ENCODE measurements at places on chromosomes 2 and 18.
A peak's percentile ranks its signal among the peaks of the same experiment; 100 is the strongest.

DNA sequence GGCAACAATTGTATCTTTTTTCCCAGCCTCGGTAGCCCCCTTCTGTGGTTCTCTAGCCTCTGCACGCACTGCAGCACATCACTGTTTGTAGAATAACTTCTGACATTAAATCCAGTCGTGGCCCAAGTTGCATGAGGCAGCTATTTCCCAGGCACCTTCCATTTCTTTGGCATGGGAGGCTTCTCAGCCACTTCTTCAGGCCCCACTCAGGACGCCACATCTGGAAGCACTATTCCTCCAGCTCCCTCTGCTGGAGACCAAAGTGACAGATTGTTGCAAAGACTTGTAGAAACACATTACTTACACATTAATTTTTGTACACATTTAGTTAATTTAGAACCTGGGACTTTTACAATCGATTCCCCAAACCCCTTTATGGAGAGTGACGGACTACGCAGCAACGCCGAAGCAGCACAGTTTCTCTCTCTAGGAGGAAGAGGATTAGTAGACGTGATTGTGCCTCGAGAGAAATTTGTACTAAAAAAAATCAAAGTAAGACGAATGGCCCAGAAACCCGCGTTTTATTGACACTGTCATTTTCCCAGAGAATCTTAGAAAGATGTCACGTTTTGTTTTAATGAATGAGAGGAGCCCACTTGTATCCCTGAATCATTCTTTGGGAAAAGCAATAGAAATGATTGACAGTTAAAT is 57.8 kb upstream of the RGPD5 start:
- DNase-seq, result peak; percentile 34

DNA sequence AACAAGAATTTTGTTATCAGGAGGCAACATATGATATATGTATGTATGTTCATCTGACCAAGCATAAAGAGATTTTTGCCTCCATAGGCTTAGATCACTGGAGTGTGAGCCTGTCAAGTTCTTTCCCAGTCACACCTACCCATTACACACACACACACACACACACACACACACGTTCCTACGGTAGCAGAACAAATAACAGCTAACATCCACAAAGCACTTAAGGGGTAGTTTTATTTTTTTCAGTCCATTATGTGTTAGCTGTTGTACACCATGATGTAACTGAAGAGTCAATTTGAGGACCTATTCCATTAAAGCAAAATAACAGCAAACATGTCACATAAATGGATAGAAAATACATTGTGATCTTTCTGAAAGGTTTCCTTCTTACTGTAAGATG is 39.5 kb downstream of the UGP2 start:
- peak; percentile 6 for DNase-seq

- no peak for DNase-seq
Observed at GRCh38 chr2:222303828-222304736, 5.3 kb upstream of the PAX3 start.

GRCh38 chr2:233117351-233117750 is 57.2 kb downstream of the INPP5D start:
- no peak for DNase-seq

GRCh38 chr2:191679818-191680600 is 2.1 kb downstream of the NABP1 start:
- DNase-seq, result no peak

GRCh38 chr18:75654851-75655751 is 227.6 kb upstream of the SMIM21 start:
- no peak for DNase-seq

DNA sequence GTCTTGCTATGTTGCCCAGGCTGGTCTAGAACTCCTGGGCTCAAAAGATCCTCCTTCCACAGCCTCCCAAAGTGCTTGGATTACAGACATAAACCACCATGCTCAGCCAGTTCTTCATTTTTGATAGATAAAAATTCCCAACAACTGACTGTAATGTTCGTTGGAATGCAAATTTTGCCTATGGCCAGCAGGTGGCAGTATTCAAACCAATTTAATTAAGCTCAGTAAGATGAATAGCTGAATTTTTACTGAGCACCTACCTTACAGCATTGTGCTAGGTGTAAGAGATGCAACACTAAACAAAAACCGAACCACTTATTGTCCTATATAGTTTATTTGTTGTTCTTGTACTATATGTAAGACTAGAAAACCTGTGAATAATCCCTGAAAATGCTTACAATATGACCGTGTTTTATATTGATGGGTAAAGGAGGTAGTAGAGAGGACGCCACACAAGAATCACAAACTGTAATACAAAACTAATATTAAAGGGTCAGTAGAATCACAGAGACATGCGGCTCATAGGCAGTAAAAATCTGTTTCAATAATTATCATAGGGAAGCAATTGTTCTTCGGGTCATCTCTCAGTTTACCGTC is 8.2 kb upstream of the TMEM182 start:
- peak; percentile 36 for DNase-seq

DNA sequence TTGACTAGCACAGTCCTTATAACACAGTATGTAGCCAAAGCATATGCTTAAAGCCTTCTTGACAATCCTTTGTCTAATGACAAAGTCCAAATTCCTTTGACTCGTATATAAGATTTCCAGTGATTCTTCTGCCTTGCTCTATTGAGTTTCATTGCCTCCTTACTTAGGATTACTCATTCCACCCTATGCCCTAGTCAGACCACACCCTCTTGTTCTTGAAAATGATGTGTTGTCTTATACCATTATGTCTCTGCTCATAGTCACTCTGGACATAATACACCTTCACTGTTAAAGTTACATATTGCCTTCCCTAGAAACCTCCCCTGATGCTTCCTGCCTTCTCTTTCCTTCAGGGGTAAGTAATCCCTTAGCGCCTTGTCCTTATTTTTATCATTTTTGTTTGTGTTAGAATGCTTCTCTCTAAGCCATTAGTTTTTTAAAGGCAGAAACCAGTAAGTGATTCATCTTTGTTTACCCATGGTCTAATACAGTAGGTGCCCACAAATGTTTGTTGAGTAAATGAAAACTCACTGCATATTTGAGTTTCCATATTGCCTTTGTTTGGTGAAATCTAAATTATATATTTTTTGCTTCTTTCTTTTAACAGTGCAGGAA is 19.3 kb downstream of the GPD2 start:
- DNase-seq, result peak; percentile 9

- DNase-seq, result peak; percentile 80
Observed at GRCh38 chr2:85887566-85888019, 1.2 kb downstream of the ST3GAL5 start.

- DNase-seq, result peak; percentile 19
Observed at GRCh38 chr2:42169874-42170521, 845 bp downstream of the EML4 start.

GRCh38 chr2:223725494-223725893 is 111.9 kb downstream of the AP1S3 start:
- no peak for DNase-seq

- no peak for DNase-seq
Observed at GRCh38 chr18:46343456-46343855, 239.3 kb downstream of the HAUS1 start.

GRCh38 chr2:96669539-96670215 is 27.1 kb downstream of the FER1L5 start:
- DNase-seq, result no peak

DNA sequence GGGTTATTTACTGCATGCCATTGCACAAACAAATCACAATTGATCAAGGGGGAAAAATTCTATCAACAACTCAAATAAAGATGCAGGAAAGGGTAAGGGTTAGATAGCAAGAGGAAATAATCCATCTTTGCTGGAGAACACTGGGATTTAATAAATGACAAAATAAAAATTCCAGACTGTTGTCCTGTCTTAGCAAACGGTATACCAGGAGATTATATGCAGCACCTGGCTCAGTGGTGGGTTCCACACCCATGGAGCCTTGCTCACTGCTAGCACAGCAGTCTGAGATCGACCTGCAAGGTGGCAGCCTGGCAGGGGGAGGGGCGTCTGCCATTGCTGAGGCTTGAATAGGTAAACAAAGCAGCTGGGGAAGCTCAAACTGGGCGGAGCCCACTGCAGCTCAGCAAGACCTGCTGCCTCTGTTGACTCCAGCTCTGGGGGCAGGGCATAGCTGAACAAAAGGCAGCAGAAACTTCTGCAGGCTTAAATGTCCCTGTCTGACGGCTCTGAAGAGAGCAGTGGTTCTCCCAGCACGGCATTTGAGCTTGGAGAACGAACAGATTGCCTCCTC is 296.5 kb upstream of the THSD7B start:
- no peak for DNase-seq

DNA sequence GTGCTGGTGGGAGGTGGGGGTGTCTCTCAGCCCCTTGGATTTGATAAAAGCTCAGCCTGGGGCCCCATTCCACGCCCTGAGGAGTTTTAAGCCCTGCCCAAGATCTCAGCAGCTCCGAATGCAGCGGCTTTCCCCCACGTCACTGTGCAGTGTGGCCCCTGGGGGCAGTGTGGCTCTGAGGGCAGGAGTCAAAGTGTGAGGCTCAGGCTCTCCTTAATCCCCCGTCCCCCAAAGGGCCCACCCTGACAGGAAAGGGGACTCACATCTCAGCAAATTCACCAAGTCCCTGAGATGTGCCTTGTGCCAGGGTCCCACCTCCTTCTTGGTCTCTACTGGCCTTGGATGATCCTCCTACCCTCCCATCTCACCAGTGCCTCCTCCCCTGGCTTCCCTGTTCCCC is 25.2 kb downstream of the NPPC start:
- DNase-seq, result no peak

GRCh38 chr2:39646267-39646666 is 19.4 kb upstream of the TMEM178A start:
- no peak for DNase-seq

DNA sequence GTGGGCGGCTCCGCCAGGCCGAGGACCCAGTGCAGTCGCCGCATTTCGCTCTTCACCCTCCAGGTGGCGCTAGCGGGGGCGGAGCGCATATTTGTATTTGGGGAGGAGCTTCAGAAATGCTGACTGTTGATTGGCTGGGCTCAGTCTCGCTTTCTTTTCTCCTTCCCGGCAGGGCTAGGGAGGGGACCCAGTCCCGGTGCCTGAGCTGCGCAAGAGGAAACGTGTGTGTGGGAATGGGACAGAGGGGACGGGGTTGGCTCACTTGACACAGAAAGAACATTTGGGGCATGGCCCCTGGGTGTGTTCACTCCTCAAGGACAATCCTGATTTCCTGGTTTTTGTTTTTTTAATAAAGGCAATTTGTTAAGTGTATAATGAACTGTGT is 20.3 kb upstream of the DNMT3A start:
- no peak for DNase-seq

DNA sequence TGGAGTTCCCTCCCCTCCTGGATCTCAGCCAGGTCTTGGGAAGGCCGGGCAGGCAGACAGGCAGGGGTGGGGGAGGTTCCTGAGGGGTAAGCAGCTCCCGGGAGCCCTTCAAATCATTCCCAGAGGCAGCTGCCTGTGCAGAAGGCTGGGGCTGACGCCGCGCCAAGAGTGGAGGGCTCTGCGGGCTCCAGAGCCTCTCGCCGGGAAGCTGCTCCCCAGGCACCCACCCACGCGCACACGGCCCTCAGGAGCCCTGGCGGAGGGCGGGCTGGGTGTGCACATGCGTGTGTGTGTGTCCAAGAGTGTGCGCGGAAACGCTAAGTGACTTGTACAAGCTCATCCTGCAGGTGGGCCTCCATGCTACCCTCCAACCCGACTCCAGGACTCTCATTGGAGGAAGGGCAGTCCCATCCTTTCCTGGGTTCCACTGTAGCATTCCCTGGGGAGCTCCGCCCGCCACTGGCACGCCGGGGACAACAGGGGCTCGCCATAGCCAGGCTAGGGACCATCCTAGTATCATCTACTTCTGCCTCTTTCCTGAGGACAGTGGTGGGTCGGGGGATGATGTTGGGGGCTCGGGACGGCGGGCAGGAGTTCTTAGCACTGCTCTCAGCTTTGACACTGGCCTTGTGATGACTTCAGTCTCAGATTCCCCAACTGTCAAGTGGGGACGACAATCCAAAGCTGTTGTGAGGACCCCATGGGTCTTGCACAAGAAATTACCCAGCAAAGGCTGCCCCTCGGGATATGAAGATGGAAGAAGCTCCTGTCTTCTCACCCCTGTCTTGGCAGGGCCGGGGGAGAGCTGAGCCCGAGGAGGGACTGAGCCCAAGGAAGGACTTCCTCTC is 50.3 kb downstream of the INHBB start:
- peak; percentile 92 for DNase-seq

- DNase-seq, result no peak
Observed at GRCh38 chr2:61371027-61371426, 99.9 kb downstream of the USP34 start.

GRCh38 chr2:102449370-102449974 is 23.6 kb upstream of the SLC9A4 start:
- DNase-seq, result no peak

DNA sequence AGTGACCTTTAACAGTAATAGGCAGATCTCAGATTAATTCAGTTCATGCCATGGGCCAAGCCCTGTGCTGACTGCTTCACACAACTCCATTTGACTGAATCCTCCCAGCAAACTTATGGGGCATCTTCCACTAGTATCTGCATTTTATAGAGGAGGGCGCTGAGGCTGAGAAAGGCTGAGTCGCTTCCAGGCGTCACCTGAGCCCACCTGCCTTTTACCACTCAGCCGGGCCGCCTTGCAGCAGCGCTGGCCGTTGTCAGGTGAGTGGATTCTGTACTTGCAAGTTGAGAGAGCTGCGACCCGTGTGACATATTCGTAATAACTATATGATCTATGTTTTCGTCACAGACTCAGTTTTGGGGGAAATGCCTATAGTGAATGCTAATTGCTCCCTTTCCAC is 59.3 kb upstream of the B3GNT7 start:
- DNase-seq, result no peak

- no peak for DNase-seq
Observed at GRCh38 chr2:220628252-220628651, 943.9 kb downstream of the EPHA4 start.

DNA sequence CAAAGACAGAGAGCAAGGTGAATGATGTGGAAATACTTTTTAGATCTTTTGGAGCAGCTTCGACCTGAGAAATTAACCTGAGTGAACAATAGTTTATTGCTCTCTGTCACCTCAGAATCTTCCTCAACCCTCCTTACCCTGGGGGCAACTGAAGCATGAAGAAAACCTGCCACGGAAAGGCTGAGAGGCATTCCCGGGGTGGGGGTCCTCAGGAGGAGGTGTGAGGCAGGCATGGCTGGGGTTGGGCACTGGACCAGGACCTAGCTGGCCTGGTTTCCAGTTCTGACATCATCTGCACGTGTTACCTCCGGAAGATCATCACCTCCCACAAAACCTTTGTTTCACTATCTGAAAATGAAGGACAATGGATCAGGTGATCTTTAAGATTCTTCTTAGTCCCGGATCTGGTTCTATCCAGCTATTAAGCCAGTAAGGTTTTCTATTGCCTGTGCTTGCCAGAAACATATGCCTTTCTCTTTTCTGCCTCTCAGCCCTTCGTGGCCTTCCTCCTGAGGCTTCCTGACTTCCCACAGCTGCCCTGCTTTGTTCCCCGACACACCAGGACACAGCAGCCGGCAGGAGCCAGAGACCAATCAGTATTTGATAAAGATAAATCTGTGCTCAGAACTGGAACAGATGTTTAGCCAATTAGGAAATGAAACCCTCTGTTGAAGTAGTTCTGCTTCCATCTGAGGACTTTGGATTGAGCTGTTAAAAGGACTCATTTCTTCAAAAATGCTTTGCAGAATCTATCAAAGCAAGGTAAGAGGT is 232.5 kb downstream of the TDRD15 start:
- no peak for DNase-seq
